SK-N-DZ (cell line): ENCODE measurements at places on chromosomes 6 and 20.

GRCh38 chr6:139608466-139609261 is 234.2 kb upstream of the CITED2 start:
- DNase-seq = no peak

DNA sequence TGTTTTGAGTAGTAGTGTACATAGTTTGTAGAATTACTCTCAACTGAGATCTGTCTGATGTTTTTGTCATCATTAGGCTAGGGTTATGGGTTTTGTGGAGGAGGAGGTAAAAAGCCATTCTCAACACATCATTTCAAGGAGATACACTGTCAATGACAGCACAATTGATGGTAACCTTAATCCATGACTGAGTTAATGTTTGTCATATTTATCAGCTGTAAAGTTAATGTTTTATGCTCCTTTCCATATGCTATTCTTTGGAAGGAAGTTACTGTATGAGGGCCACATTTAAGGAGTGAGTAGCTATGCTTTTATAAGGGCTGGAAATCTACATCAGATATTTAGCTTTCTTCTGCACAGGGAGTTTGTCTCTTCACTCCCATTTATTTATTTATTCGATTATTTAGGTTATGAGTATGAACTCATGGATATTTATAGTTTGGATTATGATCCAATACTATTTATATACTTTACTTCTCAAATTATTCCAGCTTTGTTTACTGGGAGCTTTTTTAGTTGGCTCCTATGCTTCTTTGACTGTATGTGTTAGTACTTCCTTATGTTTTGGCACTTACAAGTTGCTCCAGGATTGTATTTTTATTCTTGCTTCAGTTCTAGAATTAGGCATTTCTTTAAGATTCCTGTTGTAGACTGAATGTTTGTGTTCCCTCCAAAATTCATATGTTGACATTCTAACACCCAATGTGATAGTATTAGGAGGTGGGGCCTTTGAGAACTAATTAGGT is 156.6 kb upstream of the HCRTR2 start:
- DNase-seq = no peak

DNA sequence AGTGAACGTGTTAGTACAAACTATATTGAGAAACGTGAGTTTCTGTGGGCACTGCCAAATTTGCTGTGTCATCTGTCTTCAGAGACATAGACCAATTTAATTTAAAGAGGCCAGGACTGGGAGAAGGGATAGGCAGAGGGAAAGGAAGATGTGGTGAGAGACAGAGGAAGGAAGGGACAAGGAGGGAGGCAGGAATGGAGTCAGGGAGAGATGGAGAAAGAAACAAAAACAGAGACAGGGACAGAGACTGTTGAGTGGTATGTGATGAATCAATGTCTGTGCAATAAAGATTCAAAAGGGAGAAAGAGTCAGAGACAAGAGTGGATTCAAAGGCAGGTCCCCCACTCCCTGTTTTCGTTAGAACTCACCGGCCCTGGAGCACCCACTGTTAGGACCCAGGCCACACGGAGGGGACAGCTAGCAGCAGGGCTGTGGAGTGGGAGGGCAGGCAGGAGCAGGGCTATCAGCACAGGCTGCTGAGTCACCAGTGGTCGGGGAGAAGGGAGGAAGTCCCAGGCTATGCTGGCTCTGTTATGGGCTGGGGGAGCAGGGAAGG is 51.6 kb upstream of the CHD6 start:
- DNase-seq = peak; percentile 54

DNA sequence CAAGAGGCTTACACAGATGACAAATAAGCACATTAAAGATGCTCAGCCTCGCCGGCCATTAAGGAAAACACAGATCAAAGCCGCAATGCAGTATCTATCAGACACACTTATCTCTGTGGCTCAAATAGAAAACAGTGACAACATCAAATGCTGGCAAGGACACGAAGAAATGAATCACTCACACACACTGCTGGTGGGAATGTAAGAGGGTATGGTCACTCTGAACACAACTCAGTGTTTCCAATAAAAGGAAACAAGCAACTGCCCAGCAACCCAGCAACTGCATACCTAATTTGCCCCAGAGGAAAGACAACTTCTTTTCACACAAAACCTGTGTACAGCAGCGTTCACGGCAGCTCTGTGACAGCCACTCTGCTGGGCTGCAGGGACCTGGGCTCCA is 155.8 kb downstream of the WDR27 start:
- DNase-seq = no peak

DNA sequence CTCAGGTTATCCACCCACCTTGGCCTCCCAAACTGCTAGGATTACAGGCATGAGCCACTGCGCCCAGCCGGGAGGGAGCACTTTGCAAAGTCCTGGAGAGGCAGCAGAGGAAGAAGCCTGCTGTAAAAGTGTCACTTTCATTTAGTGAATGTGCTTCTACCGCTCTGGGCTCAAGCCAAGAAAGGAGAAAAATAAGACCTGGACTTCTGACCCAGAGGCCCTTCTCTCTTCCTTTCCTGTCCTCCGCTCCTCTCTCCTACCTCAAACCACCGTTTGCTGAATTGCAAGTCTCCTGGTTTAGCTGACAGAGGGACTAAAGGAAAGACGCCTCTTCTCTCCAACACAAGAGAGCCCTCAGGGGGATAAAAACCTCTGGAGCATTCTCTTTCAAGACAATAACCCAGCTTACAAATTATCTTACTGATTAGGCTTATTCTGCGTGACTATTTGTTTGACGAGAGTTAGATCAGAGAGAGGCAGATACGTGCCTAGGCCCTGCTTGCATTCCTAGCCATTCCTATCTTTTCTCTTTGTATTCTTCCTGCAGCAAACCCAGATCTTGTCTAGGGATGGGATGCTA is 84.2 kb upstream of the SLC22A23 start:
- no peak for DNase-seq

DNA sequence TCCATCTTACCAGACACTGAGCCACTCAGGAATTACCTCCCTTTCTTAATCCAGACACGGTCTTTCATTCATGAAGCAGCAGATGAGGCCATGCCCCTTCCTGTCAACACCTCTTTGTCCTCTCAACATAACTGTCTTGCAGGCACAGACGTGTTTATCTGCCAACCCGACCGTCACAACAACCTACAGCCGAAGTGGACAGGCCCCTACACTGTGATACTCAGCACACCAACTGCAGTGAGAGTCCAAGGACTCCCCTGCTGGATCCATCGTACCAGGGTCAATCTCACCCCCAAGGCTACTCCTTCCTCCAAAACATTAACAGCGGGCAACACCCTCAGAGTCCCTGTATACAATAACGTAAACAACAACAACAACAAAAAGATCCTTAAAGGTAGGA is 30.6 kb upstream of the ULBP3 start:
- DNase-seq = no peak

- DNase-seq = no peak
Measured at GRCh38 chr6:164336455-164336854, 921.9 kb downstream of the QKI start.

DNA sequence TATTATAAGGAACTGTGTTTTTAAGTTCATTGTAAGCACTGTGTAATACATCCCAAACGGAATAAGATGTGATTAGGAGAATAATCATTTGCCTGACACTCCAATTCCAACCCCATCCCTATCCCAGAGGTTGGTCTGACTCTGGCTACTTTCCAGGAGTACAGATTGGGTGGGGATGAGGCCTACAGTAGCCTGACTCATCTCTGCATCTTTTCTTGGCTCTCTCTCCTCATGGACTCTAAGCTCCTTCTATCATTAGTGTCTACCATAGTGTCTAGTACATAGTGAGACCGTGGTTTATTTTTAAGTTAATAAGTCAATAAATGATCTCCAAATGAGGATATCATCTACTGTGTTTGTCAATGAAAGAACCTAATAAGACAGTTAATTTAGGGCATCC is 92.2 kb upstream of the CNKSR3 start:
- DNase-seq = no peak

DNA sequence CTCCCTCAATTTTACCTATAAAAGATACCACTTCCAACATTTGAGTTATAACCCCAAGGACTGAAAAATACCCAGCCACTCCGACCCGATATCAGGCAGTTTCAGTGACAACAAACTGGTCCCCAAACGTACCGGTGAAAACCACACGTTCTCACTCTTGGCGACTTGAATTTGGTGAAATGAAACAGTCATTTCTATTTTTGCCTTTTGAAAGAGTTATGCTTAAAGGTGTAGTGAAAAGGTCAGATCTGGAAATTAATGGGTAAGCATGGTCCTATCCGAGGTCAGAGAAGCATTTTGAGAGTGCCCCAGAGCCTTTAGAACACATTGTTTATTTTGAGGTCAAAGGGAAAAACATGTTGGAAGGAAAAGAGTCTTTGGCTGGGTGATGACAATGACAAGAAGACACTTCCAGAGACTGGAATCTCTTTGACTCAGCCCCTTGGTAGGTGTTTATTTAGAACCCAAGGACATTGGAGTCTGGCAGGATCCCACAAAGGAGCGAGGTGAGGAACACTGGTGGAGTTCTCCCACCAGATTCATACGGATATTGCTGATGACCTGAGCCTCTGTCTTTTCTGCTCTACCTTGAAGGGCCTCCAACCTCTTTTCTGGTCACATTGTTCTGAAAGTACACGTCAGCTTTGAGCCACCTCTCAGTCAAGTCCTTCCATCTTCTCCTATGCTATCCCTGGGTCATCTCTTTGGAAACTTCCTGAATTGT is 235.0 kb downstream of the GMPR start:
- no peak for DNase-seq

GRCh38 chr6:674956-675355 is 18.0 kb downstream of the EXOC2 start:
- DNase-seq = no peak

DNA sequence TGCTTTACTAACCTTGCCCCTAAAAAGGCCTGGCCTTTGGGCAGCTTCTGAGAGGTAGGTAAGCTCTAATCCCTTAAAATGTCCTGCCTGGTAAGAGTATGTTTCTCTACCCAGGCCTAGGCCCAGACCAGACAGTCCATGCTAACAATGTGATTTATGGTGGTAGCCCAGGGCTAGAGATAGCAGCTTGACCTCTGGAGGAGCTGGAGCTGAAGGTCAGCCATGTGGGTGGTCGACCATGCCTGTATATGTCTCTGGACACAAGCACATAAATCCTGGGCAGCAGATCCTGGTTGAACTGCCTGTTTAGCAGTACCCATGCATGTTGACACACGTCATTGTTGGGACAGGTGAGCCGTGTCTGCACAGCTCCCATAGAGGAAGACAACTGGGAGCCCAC is 62.1 kb upstream of the PHACTR1 start:
- DNase-seq = peak; percentile 22

DNA sequence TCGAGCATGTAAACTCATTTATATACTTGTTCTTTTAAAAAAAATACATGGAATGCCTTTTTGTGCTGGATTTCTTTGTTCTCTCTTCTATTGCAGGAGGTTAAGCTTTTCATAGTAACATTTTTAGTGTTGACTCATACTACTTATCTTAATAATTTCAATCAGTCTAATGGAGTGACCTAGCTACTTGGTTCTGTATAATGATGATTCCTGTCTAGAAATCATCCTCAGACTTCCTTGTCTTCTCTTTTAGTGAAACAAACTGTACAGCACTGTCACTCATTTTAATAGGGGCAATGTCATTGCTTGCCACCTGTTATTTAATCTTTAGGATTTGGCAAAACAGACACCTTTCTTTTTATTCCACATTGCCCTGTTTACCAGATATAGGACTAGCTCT is 62.3 kb downstream of the ADGRB3 start:
- no peak for DNase-seq

DNA sequence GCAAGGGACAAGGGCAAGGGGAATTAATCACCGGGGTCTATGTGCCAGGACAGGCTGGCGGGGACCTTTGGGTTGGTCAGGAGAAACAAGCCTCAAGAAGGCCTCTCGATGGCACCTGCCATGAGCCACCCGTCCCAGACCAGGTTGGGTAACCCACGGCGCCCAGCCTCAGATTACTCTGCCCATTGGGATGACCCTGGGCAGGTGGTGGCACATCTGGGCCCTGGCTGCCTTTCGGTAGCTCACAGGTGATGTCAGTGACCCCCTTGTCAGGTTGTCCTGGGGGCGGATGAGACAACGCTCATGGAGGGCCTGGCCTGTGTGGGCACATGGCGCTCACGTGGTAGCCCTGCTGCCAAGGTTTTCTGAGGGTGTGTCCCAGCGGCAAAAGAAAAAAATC is 152.2 kb downstream of the SYCP2 start:
- DNase-seq = no peak

- no peak for DNase-seq
Measured at GRCh38 chr6:13250703-13251102, 77.6 kb downstream of the TBC1D7 start.

GRCh38 chr20:58651946-58652605 is 993 bp downstream of the STX16 start:
- no peak for DNase-seq

- no peak for DNase-seq
Measured at GRCh38 chr6:134240665-134241431, 77.1 kb downstream of the SGK1 start.

DNA sequence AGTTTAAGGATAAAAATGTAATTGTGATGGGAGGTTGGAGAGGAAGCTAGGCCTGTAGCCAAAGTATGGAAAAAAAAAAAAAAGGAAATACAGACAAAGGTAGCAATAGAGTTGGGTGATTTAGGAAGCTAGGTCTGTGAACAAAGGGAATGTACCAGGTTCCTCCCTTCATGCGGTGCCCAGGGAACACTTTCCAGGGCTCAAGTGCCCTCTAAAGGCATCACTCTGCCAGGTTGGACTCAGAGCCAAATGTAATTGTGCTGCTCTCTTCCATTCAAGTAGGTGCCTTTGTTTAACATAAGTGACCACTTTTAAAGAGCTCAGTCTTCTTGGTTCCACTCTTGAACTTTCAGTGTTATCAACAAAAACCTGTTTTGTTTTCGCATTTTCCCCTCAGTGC is 159.7 kb upstream of the AHI1 start:
- no peak for DNase-seq

DNA sequence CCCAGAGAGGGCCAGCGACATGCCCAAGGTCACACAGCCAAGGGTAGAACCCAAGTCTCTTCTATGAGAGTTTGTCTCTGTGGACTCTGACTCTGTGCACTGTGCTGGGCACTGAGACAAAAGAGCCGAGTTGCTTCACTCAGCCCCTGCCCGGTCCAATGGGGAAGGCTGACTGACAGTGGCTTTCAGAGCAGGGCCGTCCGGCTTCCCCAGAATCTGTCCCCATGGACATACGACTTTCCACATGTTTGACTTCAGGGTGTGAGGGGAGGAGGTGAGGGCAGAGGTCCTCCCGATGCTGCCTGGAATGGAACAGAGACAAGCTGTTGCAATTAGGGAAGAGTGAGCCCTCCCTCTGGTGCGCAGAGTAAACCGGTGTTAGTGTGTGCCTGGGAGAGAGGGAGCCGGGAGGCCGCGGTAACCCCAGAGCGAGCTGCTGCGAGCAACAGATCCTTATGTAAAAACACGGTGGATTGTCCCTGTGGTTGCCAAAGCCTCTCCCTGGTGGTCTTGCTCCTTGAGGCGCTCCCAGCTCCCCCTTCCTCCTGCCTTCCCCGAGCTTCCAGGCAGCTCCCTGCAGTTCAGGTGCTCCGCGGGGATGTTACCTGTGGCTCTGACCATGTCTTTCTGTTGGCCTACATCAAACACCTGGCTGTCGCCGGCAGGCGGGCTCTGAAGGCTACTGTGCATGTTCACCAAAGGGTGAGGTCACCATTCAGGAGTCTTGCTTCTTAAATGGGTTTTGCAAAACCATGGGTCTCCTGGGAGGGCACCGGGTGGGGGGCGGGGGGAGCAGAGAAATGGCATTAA is 672 bp downstream of the SIRPA start:
- no peak for DNase-seq
